Stimulated activated CD8-positive, alpha-beta memory T cell treated with anti-CD3 and anti-CD28 coated beads, Interleukin-2, amount 100 ng/mL, for 48 hours (primary cell): ENCODE measurements at places on chromosomes 4 and X.

GRCh38 chr4:40976343-40976742, 226.6 kb downstream of the NSUN7 start:
- no peak for DNase-seq

GRCh38 chrX:123267220-123267619, 83.1 kb downstream of the GRIA3 start:
- no peak for DNase-seq

GRCh38 chr4:110475881-110476818, at the start of gene ENPEP:
Gene ENPEP (plus strand): TSS chr4:110476155. CDS start chr4:110476415, 260 bp downstream.
- no peak for DNase-seq

GRCh38 chrX:19735244-19735643, 152.2 kb downstream of the SH3KBP1 start:
- DNase-seq = no peak

DNA sequence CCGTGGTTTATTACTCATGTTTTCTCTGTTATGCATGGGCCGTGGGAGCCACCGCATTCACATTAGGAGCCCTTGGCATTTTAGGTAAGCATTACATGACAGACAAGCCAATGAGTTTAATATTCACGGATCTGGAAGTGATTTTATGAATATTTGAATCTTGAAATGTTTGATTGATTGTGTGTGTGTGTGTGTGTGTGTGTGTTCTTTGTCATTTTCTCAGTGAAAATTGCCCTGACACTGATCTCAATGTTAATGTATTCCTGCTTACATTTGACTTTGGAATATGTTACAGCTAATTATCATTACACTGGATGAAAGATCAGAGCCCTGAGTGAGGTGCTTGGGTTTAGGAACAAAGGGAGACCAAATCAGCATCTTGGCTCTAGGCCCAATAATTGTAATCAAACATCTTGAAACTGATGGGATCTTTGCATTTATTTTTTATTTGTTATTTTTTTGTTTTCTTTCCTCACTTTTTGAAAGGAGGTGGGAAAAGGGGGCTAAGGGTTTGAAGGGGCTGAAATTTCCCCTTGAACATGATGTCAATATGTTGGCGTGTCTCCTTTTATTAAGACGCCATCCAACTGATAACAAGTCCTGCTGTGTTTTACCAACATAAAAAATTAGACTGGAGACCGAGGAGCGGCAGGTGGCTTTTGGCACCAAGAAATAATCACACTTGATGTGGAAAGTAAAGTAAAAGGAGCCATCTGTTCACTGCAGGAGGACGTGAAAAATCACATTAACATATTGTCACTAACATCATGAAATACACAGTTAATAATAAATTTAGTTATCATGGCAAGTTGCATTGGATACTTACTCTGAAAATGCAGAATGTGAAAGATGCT, 5.2 kb upstream of the GK2 start:
- DNase-seq = no peak

DNA sequence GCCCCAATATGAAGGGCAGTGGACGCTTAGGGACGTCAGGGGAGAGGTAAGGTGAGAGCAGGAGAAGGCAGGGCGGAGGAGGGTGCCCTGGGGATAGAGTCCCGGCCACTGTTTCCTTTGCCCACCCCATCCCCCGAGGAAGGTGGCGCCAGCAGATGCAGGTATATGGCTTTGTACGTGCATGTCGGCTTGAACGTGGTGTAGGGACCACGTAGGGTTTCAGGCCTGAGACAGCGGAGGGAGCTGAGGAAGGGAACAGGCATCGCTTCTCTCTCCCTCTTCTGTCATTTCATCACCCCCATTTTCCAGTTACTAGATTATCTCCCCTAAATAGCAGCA, 97.9 kb downstream of the PHKA2 start:
- DNase-seq = no peak

DNA sequence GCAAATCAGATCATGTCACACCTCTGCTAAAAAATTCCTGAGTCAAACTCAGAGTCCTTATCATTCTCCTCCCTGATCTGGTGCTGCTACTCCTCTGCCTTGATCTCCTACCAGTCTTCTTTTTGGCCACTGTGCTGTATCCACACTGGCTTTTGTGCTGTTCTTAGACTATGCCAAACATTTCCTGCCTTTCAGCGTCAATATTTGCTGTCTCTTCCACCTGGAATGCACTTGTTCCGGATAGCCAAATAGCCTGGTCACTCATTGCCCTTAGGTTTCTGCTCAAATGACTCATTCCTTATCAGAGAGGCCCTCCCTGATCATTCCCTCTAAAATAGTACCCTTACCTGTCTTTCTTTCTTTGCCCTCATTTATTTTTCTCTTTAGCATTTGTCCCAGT, 24.4 kb upstream of the RP2 start:
- no peak for DNase-seq

DNA sequence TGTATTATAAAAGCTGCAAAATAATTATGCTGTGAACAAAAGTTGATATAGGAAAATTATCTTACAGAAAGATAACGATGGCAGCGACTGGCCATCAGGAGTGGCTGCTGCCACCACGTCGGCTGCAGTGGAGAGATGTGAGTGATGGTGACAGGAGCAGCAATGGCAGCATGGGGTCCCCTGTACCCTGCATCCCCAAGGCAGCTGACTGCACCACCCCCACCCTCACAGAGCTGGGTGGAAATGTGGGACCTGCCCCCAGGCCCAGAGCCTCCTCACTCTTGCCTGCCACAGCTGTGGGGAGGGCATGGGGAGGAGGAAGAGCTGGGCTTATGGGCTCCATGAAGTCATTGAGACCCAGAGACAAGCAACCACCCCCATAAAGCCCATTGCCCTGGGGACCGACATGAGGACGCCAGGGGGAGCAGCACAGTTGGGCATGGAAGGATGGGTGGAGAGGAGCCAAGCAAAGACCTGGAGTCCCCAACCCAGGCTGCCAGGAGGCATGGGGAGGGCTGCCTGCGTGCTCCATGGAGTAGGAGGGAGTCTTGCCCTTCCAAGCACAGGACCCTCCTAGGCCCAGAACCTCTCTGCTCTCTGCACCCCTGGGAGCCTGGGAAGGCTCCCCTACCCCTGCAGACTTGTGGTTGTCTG, 1090.5 kb downstream of the PCDH18 start:
- no peak for DNase-seq
